ENCODE measurements at places on chromosomes 12 and 14.

DNA sequence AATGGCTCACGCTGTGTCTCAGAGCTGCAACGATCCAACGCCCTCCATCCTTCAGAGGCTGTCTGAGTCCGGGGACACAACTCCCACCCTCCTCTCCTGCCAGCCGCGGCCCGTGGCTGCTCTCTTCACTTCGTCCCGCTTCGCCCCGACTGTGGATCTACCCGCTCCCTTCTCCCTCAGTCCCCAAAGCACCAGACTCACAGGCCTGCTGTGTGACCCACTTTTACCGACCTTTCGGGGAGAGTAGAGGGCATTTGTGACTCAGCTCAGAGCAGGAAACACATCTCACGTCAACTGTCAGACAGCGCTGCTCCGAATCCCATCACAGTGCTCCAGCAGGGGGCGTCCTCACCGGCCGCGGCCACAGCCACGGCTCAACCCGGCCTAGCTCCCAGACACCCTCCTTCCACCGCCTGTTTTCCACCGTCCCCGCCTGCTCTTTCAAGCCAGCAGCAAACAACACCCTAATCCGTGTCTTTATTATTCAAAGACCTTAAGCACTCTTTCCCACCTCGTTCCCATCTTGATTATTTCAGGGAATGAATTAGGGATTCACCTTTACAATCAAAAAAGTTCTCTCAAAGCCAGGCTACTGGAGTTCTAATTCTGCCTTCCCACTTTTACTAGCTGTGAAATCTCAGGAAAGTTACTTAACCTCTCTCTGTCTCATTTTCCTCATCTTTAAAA, 5.0 kb upstream of the AQP2 start:
- DNase-seq, result peak; percentile 73

GRCh38 chr12:104136577-104136976, 1.4 kb downstream of the NFYB start:
- DNase-seq, result peak; percentile 29

DNA sequence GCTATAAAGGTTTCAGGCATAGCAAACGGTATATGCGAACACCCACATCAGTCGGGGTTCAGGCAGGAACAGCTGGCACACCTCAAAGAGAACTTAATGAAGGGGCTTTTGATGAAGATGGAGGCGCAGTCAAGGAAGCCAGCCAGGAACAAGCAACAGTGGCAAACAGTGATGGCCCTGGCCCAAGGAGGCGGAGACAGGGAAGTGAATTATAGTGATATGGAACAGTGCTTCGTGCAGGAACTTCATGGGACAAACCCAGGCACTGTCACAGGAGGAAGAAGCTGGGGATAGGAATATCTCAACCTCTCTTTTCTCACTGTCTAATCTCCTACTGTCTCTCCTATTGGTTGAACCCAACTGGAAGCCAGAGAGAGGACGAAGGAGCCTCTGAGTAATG, 328.3 kb downstream of the AACS start:
- no peak for DNase-seq

GRCh38 chr12:27282754-27283153, 38.7 kb downstream of the STK38L start:
- DNase-seq, result no peak

- no peak for DNase-seq
Observed at GRCh38 chr14:21350539-21350938, 33.3 kb downstream of the SUPT16H start.

DNA sequence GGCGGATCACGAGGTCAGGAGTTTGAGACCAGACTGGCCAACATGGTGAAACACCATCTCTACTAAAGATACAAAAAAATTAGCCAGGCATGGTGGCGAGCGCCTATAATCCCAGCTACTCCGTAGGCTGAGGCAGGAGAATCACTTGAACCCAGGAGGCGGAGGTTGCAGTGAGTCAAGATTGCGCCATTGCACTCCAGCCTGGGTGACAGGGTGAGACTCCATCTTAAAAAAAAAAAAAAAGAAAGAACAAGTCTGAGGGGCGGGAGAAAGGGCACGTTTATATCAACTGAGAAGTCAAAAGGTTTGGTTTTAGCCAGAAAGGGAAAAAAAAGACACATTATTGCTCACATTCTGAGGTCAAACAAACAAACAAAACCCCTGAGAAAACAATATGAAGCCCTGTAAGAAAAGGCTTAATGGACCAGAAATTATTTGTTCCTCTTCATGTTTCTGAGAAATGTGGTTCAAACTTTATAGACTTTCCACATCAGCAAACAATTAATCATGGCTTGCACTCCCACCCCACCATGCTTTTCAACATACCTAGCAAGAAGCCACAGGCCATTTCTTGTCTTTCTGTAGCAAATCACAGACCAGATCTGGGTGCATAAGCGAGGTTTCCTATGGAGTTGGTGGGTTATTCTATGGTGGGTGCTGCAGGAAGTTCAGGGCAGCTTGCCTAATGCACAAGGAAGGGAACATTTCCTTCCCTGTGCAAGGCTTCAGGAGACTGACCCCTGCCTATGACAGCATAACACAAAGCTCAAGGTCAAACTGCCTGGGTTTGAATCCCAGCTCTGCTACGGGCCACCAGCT, 80.1 kb downstream of the SSPN start:
- no peak for DNase-seq

GRCh38 chr12:1859643-1860042, 39.3 kb downstream of the LRTM2 start:
- no peak for DNase-seq

GRCh38 chr12:690466-690865, 27.2 kb upstream of the NINJ2 start:
- DNase-seq, result no peak

- no peak for DNase-seq
Observed at GRCh38 chr12:5830111-5830510, 114.9 kb downstream of the ANO2 start.

DNA sequence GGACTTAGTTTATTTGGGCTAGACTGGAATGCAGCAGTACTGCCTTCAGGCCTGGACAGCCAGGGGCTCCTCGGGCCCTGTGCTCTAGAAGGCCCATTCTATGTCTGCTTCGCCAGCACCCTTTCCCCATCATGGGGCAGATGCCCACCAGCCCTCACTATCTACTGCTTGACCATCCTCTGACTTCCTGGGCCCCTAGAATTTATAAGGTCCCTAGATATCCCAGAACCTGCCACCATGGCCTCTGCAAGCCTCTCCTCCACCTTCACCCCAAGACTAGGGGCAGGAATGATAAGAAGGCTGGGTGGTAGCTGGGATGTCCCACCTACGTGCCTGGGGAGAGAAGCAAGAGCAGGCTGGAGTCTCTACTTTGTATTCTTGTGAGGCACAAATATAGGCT, 58.8 kb upstream of the STRN3 start:
- no peak for DNase-seq

GRCh38 chr12:124289634-124290600, 5.0 kb upstream of the RFLNA start:
- no peak for DNase-seq

DNA sequence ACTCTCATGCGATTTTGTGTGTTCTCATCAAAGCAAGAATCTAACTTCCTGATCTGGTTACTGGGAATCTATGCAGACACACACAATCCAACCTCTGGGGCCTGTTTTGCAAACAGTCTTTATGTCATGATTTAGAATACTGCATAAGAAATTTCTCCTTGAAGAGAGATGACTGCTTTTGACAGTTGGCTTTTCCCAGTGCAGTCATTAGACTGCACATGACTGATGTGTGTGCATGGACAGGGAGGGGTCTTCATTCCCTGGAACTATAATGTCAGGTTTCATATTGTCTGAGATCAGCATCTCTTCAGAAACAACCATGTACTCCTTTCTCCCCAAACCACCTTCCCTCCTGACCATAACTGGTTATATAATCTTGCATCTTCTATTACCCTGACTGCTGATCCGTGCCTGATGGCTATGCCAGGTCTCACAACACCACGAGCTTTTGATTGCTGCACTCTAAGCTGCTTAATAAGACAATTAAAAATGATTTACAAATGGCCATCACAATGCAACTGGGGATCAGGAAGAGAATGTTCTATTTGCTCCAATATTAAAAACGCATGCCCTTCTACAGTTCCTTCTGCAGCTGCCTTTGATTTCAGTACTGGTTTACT, 995.4 kb downstream of the NRXN3 start:
- no peak for DNase-seq

DNA sequence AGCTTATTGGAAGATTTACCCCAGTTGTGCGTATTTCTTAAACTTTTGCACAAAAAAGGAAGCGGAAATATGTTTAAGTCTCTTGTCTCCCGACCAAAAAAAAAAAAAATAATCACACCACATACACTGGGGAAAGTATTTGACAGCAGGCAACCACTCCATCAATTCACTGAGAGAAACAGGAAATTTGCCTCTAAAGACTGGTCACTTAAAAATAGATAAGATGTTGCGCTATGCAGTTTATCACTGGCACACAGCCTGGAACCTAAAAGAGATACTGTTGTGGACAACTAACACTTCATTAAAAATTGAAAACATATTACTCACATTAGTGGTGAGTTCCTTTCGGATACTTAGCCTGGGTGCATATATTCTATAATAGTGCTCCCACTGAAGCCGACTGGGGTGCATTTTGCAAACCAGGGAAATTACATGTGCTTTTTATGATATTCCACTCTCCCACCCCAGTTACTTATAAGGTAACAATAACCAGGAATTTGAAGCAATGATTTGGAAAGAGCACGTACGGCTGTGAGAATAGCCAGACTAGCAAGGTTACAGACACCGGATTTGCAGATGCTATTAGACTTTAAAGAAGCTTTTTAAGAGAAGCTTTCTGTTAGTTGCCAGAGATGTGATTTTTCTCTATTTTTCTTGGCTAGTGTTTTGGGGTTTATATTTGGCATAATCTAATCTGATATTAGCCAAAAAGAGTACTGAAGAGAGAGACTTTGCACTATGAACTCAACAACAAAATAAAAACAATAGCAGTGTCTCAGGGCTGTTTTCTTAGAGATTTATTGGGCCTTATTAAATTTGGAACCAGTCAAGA, 311.5 kb downstream of the NOVA1 start:
- peak; percentile 47 for DNase-seq

DNA sequence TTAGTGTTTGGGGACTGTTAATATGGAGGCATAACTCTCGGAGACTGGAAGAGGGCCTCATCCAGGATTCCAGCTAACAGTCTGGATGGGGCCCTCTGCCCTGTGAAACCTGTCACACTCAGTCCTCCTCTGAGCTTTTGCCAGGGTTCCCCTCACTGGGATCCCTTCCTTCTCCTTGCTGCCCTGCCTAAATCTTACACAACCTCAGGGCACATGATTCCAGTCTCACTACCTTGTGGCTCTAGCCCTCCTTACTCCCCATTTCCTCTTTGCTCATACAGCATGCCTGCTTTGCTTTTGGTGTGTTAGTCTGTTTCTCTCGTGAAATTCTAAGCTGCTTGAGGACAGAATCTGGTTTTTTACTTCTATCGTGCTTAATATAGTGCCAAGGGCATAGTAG, 942 bp upstream of the GSG1 start:
- DNase-seq, result no peak

DNA sequence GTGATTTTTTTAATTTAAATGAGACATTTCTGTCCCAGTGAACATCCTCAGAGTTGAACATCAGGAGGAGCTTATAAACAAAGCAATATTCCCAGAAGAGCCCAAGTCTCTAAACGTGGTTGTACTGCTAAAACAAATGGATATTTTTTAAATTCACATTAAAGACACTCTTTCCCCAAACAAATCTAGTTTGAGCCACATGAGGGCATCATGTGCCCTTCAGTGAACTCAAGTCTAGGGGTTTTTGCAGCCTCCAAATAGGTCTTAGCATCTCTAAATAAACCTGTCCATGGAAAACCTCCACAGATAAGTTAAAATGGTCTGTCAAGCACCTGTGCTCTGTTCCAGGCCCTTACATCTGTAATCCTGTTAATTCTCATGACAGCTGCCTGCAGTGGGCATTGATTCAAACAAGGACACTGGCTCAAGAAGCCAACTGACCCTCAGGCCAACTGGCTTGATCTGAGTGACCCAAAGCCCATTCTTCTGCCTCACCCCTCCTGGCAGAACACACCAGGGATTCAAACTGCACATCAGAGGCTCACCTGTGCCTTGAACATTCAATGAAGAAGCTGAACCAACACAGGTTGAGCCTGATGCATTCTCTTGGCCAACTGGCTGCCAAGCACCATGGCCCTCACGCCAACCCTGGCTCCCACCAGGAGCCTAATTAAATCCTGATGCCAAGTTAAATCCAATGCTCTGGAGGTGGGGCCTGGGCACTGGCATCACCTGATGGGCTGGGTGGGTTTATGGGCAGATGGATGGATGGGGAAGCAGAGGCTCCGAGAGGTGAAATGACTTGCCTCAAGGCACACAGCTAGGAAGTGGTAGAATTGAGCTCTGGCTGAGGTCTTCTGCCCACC, 8.6 kb downstream of the ISCU start:
- peak; percentile 69 for DNase-seq

DNA sequence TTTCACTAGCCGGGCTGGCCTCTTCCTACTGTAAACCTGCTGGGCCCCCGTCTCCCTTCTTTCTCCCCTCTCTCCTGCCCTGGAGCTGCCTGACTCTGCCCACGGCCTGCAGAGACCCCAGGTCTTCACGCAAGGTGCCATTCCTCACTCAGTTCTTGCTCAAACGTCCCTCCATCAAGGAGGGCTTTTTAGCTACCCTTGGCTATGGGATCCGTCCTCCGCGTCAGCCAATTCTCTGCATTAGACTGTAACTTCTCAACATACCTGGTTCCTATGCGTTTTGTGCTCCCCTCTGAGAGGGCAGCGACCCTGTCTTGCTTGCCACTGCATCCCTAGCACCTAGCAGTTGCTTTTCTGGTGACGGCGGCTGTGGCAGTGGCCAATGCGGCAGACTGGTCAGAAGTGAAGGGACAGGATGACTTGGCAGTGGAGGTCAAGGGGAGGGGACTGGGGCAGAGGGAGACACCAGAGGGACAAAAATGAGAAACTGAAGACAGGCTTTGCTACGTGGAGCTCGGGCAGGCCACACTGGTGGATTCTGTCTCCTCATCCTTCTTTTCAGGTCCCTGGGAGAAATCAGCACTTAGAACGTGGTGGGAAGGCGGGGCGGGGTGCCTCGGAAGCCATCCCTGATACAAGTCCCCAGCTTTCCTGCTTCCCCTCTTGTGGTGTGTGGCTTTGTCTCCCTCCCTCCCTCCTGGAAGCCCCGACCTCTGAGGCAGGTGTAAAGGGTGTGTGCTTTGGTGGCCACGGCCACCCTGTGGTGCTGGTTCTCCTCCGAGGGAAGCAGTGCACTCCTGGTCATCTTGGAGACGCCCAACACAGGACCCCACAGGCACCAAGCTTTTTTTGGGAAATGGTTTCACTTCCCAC, 1.8 kb downstream of the B3GNT4 start:
- no peak for DNase-seq

- DNase-seq, result peak; percentile 5
Observed at GRCh38 chr12:38904537-38905479, 583 bp downstream of the CPNE8 start.

DNA sequence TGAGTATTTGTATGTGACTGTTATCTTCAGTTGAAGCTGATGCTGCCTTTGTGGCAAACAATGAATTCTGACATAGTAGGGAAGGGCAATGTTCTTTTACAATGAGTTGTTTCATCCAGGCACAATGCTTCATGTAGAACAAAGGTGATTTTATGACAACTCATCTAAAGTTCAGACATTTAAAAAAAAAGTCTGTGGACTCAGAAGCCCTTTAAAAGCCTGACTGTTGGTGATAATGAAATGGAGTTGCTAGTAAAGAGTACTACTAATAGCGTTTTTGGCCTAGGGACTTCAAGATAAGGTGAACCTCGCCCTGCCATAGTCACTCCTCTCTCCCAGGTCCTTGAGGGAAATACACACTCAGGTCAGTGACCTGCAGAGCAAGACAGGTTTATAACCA, 105.1 kb downstream of the AKAP6 start:
- no peak for DNase-seq

- peak; percentile 31 for DNase-seq
Observed at GRCh38 chr12:20455001-20455706, 86.8 kb downstream of the PDE3A start.
